ENCODE measurements at places on chromosomes 5 and 9.

DNA sequence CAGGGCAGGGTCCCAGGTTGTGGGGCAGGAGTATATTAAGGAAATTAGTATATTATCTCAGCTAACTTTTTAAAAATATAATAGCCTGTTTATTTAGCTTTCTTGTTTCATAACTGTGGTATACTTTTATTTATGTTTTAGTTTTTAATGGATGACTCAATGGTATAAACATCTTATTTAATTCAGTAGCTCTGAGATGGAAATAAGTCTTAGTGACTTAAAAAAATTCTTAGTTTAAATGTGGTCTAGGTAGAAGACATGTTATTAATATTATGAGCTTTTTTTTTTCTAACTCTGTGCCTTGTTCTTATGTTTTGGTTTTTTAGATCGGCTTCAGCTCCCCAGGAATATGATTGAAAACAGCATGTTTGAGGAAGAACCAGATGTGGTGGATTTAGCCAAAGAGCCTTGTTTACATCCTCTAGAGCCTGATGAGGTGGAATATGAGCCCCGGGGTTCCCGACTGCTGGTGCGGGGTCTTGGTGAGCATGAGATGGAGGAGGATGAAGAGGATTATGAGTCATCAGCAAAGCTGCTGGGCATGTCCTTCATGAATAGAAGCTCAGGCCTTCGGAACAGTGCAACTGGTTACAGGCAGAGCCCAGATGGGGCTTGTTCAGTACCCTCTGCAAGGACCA, 43.1 kb downstream of the LNPEP start:
- no peak for DNase-seq

DNA sequence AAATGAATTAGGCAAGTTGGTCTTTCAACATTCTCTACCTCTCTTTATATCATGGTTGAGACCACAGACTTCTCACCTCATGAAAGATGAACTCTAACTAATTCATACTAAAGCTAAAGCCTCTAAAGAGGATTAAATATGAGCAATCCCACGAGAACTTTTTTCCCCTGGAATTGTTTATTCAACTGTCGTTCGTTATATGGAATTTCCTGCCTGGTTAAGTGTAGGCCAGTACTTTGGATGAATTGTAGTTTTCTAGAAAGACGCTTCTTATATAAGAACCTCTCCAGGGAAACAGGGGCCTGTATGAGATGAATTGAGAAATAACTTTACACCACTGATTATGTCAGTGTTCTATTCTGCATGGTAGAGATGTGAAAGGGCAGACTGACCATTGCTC, 42.9 kb downstream of the PDCD1LG2 start:
- no peak for DNase-seq

GRCh38 chr5:154858972-154859871, 795 bp downstream of the CNOT8 start:
- DNase-seq = peak; percentile 10

GRCh38 chr5:132067941-132068808, 5.4 kb upstream of the CSF2 start:
- no peak for DNase-seq

DNA sequence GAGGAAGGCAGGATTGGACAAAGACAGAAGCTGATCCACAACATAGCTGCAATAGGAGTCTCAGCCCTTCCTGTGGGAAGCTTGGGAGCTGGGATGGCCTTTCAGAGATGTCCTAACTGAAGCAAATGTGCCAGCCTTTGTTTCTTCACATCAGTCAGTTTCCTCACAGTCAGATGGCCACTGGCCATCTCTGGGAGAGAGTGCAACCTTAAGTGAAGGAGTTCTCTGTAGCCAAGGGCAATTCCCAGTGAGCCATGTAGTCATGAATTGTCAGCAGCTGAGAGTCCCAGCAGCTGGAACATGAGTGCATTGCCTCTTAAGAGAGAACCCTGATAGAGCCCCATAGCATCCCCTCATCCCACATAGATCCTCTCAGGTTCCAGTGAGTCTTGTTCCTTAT, 89.1 kb upstream of the LIFR start:
- DNase-seq = no peak
